ENCODE measurements at places on chromosomes 7 and 10.

- no peak for DNase-seq
Measured at GRCh38 chr10:29546773-29547313, 87.9 kb downstream of the SVIL start.

- DNase-seq: no peak
Measured at GRCh38 chr10:51699145-51699474, 285 bp downstream of the CSTF2T start.

GRCh38 chr10:24444337-24444736, 235.4 kb downstream of the KIAA1217 start:
- peak; percentile 83 for DNase-seq

DNA sequence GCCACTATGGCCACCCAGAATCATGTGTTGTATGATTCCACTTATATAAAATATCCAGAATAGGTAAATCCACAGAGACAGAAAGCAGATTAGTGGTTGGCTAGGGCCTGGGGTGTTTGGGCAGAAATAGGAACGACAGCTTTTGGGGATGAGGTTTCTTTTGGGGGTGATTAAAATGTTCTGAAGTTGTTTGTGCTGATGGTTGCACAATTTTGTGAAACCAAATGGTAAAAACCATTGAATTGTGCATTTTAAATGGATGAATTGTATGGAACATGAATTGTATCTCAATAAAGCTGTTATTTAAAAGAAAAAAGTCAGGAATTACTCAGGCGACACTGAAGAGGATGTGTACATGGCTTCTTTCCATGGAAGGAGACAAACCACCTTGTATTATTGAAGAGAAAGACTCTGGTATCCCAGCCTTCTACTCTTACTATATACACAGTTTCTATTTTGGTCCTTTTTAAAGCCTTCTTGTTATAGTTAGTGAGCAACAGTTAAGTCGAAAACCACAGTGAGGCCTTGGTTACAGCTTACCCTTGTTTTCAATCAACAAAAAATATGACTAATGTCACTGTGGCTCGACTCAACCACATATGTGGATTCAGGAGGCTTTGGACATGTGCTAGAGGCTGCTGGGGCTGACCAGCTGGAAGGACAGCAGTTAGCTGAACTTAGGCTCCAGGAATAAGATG, 57.1 kb upstream of the KMT2E start:
- DNase-seq: peak; percentile 85

- no peak for DNase-seq
Measured at GRCh38 chr7:38199782-38200181, 21.7 kb downstream of the STARD3NL start.

DNA sequence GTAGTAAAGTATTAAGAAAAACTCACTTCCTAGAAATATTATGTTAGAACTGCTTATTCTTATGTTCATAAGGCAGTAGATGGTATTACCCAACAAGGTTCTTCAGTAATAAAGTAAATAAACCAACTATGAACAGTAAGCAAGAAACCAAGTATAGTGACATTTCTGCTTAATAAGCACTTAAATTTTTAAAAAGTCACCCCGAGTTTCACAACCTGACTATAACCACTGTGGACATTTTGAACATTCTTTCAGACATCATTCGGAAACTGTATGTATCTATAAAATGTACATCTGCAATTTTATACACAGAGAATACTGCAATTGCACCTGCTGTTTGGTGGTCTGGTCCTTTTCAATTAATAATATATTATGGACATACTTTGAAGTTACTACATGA, 1073.6 kb downstream of the XPNPEP1 start:
- DNase-seq: no peak
